C1 segment of cervical spinal cord (tissue), 14 donors: ENCODE measurements at places on chromosomes 5 and 9.

GRCh38 chr5:132418881-132419280 lies 49.4 kb downstream of the SLC22A5 start:
- no peak for DNase-seq

- DNase-seq, result no peak
Measured at GRCh38 chr5:178667688-178668087, 40.8 kb upstream of the CLK4 start.

DNA sequence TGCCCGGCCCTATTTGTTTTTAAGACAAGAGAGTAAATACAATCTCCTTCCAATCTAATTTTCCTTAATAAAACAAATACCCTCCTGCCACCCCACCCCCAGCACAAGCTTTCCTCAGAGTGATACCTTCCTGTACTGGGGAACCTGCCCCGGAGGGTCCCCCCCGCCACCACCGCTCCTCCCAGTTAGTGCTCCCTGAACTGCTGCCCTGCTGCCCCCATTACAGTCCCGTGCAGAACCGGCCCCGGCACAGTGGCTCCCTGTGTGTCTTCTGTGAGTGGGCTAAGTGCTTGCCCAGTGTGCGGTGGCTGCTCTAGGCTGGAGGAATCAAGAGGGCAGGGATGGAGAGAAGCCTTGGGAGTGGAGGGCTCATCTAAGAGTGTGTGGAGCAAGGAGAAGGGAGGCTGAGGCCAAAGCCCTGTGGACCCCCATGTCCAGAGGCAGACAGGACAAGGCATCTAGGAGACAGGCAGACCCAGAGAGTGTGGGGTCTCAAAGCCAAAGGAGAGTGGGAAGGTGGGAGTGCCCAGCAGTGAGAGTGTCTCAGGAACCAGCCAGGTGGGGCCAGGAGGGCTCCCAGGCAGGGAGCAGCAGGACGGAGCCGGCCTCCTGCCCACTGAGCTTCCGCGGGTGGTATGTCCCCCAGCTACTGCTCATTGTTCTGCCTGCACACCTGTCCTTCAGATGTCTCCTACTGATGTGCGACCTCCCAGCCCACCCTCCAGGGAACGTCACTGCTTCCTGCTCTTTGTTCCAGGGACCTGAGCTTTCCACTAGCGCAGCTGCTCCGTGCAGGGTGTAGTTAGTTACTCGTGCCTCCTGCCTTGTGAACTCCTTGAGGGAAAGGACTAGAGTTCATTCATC lies 129.0 kb downstream of the DAB2IP start:
- DNase-seq, result no peak

DNA sequence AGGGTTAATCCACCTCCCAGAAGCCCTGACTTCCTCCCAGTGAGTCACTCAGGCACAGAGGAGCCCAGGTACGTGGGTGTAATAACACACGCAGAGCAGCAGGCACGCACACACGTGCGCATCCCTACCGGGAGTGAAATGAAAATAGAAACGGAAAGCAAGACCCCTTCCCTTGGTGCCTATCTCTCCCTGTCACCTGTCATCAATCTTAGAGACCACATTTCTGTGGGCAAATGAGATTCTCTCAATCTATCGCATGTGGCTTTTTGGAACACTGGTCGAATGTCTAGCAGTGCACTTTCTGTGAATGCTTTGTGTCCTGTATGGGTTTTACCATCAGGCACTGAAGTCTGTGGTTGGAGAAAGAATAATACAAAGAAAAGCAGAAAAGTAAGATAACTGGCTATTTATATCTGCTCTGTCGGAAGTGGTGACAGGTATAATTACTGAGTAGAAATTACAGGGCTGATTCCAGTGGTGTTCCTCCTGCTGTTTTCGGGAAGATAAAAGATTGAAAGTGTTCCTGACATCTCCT lies 137.7 kb upstream of the GRIA1 start:
- no peak for DNase-seq

- DNase-seq, result no peak
Measured at GRCh38 chr9:28413471-28413870, 840.2 kb upstream of the C9orf72 start.

DNA sequence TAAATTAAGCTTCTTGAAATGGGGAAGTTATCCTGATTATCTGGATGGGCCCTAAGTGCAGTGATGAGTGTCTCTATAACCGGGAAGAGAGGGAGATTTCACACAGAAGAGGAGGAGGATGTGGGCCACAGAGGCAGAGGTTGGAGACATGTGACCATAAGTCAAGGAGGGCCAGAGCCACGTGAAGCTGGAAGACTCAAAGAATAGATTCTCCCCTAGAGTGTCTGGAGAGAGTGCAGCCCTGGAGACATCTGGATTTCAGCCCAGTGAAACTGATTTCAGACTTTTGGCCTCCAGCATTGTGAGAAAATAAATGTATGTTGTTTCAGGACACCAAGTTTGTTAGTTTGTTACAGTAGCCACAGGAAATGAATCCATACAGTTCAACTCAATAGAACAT lies 442.9 kb downstream of the NTRK2 start:
- DNase-seq, result no peak

DNA sequence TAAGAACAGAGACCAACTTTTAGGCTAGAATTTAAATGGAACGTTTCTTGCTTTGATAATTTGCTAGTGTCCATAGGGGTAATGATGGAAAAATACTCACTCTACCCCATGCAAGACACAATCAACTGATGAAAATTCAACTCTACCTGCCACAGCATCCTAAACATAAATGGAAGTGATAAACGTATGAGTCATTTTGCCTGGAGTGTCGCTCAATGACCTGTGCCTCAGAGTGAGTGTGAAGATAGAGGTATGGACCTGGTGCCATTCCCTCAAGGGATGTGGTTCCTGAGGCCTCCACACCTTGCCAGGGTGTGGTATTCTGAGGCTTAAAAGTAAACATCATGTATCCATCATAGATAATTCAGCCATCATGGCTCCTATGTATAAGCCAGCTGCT lies 14.0 kb downstream of the ARL14EPL start:
- DNase-seq, result no peak

GRCh38 chr5:156934450-156935211 lies 28.4 kb downstream of the TIMD4 start:
- DNase-seq, result no peak

- DNase-seq, result no peak
Measured at GRCh38 chr9:84277646-84278045, 62.9 kb downstream of the SLC28A3 start.

GRCh38 chr9:70427161-70427945 lies 12.9 kb upstream of the KLF9 start:
- no peak for DNase-seq

- no peak for DNase-seq
Measured at GRCh38 chr9:132782037-132782436, 96.0 kb downstream of the AK8 start.

DNA sequence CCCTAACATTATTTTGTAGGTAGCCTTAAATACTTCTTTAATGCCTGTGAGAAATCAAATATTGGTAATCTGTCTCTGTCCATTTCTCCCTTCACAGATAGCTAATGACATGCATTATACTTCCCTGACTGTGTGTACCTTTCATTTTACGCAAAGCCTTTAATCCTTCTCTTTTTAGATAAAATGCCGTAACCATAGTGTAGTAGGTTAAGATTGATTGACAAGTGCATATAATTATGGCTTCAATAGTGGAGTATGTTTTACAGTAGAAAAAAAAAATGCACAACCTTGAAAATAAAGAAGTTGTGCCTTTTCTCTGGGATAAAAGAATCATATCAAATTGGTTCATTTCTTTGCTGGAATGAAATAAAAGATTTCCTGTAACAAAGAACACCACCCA lies 559.6 kb upstream of the GRAMD2B start:
- no peak for DNase-seq

DNA sequence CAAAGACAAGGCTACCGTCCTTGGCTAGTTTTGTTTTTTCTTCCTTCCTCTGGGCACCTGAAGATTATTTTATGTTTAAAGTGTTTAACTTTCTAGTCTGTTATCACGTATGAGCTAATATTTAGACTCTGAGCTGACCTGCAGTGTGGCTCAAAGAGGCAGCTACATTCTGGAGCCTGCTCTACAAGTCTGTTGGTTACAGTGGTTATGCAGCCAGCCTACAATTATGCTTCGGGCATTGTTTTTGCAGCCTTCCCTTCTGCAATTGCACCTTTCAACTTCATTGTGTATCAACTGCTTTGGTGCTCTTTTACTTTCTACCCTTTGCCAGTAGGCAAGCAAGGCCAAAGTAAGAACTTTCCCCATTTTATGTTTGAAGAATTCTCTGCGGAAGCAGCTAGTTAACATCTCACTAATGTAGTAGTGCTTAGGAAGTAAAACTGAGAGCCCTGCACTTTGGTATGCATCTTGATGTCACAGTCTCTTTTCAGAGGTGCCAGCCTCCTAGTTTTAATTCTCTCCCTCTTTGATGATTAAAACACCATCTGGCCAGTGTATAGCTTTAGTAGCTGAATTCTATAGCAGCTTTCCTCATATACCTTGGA lies 322.1 kb downstream of the FAM170A start:
- DNase-seq, result no peak

DNA sequence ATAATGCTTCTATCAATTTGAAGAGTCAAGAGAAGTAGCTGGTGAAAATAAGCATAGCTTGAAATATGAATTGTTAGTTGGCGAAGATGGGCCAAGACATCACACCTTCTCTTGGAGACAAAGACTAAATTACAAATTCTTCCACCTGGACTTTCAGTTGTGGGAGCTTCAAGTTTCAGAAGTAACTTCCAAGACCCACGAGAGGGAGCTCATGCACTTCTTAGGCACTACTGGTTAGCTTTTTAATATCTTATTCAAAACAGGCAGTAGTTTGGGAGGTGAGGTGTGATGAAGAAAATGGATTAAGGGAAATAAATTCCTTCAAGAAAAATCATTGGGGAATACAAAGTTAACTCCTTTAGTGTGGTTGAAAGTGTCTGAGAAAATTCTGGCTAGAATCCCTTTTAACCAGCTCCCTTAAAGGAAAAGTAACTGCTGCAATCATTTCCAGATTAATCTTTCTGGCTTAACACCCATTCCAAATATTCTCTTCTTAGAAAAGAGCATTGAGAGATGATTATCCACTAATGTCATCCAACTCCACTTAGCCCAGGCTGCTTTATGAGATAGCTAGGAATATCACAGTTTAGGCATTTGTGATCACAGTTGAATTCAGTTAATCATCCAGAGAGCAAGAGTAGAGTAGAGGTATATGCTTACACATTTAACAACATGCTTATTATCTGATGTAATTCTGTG lies 139.5 kb upstream of the DMRTA1 start:
- no peak for DNase-seq

GRCh38 chr5:6194906-6195612 lies 183.3 kb downstream of the MED10 start:
- DNase-seq, result no peak

GRCh38 chr5:1729641-1730486 lies 69.8 kb downstream of the MRPL36 start:
- DNase-seq, result no peak

- DNase-seq, result no peak
Measured at GRCh38 chr5:93209476-93209875, 371.5 kb downstream of the NR2F1-AS1 start.

- no peak for DNase-seq
Measured at GRCh38 chr9:135359764-135360163, 119.8 kb upstream of the PPP1R26 start.

DNA sequence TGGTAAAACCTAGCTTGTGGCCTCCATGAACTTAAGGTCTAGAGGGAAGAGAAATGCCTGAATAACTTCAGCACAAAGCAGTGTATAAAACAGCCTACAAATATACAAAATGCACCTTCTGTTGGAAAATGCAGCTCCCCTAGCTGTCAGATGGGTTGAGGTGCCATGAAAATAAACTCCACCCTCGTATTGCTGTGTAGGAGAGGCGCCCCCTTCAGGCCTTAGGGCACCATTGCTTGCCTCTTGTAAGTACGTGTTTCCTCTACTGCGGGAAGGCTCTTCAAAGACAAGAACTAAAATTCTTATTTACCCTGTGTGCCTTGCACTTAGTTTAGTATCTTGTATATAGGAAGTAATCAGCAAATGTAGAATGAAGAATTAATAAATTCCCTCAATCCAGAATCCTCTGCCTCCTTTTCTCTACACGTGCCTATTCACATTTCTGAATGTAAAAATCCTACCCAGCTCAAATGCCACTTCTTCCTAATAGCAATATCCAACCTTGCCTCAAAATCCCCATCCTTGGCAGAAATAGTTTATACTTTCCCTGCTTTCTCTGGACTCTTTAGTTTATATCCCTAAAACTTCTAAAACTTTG lies 393.7 kb upstream of the PDE4D start:
- DNase-seq, result no peak

- no peak for DNase-seq
Measured at GRCh38 chr9:108815156-108815555, 40.6 kb downstream of the ACTL7B start.

DNA sequence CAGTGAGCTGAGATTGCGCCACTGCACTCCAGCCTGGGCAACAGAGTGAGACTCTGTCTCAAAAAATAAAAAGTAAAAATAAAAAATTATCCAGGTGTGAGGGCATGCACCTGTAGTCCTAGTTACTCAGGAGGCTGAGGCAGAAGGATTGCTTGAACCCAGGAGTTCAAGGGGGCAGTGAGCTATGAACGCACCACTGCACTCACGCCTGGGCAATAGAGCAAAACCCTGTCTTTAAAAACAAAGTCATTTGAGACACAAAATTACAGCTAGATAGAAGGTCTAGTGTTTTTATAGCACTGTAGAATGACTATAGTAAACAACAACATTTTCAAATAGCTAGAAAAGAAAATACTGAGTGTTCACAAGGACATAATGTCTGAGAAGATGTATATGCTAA lies 16.4 kb downstream of the IL4 start:
- DNase-seq, result no peak

DNA sequence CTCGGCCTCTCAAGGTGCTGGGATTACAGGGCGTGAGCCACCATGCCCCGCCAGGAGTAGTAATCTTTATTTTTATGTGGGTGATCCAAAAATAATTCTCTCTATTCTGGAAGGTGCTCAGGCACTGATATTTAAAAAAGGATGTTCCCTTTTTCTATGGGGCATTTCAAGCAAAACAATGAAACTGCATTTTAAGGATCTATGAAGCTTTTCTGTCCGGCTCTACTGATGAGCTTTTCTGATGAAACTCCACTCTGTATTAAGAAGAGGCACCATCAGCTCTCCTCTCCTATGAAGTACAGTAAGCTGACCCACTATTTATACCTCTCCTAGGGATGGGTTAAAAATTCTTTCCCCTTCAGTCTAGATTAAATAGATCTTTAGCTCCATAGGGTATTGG lies 7.4 kb downstream of the ADAM19 start:
- no peak for DNase-seq

DNA sequence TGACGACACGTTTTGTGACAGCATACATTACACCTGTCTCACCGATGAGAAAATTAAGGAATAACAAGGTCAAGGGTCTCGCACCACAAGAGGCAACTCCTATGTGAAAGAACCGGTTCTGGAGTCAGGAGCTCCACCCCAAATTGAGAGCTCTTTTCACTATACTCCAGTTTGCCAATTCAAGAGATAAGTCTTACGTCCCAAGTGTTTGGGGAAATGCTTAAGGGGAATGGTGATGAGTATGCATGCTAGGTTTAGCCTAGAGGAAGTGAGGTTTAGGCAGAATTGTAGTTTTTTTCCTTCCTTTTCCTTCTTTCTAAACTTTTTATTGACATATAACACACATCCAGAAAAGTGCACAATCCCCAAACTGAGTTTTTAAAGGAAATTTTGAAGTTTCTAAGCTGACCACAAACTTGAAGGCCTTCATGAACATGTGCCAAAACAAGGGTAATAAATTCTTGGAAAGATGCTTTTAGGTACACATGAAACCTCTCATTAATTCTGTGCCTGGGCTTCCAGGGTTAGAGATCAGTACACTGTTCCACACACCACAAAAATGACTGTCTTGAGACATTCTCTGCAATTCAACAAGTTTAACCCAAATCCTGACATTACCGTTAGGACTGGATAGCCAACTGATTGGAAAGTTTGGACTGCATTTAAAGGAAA lies 127.6 kb upstream of the SLC1A3 start:
- DNase-seq, result no peak
